ENCODE measurements at places on chromosomes 2 and 18.

GRCh38 chr18:12254136-12254819 is at the start of gene CIDEA:
TSS of gene CIDEA (plus strand) at chr18:12254361. CDS start at chr18:12254384, 23 bp downstream.
- no peak for DNase-seq

DNA sequence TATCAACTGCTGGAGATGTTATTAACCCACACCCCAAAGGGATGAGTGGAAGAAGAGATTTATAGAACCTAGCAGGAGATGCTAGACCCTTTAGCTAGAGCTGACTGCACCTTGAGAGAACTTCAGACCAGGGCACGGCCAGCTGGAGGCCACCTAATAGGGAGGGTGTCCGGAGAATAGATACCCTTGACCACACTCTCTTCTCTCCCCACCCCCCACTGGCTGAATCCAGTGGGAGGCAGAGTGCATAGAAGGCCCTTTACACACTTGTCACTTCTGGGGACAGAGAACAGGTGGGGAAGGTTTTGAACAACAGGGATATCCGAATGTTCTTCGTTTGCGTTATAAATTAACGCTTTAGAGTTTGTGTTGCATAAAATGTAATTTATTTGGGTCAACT is 84.6 kb downstream of the PHLPP1 start:
- no peak for DNase-seq

GRCh38 chr2:27369471-27370025 is 590 bp downstream of the EIF2B4 start:
- DNase-seq: no peak

DNA sequence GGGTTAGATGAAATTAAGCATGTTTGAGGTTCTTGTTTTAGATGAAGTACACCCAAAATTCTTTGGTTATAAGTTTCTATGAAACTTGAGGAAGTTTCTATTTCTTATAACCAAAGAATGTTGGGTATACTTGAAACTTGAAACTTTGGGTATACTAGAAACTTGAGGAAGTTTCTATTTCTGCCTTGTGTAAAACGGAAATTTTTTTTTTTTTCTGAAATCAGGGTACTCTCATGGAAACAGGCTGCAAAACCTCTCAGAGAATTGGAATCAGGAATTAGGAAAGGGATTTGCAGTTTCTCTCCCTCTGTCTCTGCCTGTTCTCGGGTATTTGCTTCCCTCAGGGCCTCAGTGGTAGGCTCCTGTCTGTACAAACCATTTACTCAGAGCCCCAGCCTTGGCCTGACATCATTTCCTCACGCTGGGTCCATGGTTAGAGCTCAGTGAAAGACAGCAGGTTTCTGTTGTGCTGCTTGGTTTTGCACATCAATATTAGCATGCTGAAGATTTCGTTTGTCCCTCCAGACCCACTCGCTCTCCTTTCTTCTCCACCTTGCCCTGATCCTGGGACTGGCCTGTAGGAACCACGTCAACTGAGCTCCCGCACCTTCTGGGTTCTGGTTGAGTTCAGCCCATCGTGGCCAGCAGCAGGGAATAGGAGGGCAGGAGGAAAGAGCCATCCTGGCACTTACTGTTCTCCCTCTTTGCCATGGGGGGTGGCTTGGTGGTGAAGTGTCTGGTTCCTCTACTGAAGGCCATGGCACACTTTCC is 106.4 kb downstream of the POLR1A start:
- DNase-seq: no peak

All from right forelimb (tissue), 1 donor.